ENCODE measurements at places on chromosomes 13 and 19.

DNA sequence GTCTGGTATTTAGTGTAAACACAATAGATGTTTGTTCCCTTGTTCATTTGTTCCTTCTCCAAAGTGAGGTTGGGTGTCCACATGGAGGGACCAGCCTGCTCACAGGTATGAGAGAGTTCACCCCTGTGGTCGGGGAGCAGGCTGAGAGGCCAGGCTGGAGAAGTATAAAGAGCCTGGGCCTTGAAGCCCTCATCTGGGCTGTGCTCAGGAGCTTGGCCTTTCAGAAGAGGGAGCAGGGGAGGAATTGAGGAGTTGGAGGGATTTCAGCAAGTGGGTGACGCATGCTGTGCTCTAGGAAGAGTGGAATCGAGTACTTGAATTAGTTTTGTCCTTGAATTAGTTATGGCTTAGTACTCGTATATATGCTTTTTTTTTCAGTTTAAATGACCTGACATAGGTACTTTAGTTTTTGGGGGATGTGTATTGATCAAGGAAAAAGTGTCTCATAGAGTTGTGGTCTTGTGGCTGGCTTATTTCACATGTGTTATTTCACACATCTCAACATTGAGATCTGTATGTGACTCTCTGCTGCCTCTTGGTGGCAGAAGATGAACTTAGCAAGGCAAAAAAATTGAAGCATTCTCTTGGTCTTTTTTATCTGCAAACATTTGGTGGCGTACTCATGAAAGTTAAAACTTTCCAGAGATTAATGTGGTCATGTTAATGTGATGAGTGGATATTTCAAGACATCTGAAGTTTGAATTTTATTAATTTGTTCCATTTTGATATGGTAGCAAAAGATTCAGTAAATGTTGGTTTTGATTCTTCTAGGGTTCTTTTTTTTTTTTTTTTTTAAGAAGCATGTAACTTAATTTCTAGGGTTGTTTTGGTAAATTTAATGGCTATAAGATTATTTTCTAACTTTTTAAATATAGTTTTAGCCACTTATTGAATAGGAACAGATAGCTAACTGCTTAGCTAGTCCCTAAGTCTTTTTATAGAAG, 54.3 kb downstream of the SLAIN1 start:
- DNase-seq, result no peak

DNA sequence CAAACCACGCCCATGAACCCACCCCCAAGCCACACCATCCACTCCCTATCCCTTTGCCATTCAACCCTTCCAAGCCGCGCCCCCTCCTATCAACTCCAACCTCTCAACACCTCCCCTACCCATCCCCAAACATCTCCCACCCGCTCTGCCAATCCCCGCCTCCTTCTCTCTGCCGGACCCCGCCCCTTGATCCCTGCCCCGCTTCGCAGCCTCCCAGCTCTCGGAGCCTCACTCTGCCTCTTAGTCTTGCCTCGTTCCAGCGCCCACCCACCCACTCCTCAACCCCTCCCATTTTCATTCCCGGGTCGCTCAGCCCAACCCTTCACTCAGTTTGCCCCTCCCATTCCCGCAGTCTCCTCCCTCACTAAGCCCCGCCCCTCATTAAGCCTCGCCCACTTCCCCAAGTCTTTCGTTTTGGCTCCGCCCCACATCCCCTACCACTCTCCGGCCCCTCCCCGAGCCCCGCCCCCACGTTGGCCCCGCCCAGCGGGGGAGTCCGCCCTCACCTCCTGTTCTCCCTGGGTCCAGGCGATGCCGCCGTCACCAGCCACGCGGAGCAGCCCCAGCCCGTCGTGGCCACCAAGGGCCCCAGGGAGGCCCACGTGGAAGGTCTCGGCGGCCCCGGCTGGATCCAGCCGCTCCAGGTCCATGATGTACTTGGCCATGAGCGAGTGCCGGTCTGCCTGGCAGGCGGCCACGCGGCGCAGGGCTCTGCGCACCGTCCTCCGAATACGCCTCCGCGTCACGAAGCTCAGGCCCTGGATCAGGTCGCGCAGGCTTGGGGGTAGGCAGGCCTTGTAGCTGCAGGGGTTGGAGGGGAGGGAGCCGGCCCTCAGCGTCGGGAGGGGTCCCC, 5.7 kb downstream of the JAK3 start:
- peak; percentile 72 for DNase-seq

DNA sequence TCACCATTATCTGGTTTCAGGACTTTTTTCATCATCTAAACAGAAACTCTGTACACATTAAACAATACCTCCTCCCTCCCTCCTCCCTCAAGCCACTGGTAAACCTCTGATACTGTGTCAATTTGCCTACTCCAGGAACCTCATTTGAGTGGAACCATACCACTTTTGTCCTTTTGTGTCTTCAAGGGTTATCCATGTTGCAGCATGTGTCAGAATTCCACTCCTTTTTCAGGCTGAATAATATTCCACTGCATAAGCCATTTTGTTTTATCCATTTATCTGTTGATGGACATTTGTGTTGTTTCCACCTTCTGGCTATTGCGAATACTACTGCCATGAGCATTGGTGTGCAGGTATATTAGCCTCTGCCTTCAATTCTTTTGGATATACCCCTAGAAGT, 27.5 kb downstream of the TGDS start:
- no peak for DNase-seq

- DNase-seq, result no peak
Observed at GRCh38 chr19:45418802-45419201, 4.9 kb downstream of the ERCC1 start.

DNA sequence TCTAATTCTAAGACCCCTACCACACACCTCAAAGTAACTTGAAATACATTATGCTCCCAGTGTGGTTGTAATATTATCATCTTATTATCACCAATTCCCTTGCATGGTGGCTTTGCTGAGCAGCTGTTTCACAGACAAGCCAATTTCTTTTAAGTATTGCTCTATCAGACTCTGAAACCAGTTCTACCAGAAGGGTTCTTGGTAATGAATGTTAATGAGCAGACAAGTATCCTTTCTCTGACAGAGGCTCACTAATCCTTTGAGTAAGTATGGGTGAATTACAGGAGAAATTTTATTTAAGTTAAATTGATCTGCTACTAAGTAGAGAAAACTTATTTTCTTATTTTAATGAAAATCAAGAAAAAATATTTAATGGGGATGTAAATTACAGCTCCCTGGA, 326.0 kb downstream of the GPC6 start:
- no peak for DNase-seq

DNA sequence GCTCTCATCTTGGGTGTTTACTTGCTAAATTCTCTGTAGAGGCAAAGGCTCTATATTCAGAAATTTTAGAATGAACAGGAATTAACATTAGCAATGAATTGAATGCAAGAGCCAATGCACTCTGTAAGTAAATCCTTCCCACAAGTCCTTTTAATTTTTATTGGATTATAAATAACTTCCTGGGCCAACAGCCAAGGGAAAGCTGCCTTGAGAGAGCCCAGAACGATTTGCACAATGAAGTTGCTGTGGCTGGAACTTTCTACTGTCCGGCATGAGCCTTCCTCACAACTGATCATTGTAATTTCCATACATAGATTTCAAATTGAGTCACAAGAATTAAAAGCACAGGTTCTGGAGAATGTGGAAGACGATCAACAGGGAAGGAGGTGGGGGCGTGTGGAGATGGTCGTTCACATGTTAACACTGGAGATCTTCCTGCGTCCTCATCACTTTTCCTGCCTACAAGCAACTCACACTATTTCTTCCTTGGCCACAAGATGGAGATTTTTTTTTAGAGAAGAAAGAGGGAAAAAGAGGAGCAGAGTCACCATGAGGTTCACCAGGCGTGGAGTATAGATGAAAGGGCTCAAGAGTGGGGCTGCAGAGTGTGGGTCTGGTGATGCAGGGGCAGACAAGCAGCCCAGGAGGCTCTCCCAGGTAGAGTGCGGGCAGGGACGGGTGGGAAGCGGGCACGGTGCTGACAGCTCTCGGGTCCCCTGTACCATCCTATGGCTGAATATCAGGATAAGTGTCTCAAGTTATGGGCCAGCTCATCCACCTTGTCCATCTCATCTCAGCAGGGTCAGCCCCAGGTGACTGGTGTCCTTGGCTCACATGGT, 110.7 kb downstream of the SOX1 start:
- no peak for DNase-seq

DNA sequence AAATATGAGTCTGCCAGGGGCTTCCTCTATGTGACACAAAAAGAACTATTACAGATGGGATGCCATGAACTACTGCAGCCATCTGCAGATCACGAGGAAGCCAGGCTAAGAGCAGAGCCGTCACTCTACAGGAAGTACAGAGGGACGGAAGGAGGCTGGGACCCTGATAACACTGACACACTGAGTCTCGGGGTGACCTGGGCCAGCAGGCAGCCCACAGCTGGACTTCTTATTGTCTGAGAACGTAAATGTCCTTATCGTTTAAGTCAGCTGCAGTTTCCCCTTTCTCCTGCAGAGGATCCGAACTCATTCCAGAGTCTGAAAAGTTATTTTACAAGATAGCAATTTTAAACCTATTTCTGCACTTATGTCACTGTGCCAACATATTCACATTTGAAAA, 20.7 kb downstream of the PARP4 start:
- DNase-seq, result no peak

GRCh38 chr13:51052581-51052980, 58.5 kb downstream of the C13orf42 start:
- no peak for DNase-seq

DNA sequence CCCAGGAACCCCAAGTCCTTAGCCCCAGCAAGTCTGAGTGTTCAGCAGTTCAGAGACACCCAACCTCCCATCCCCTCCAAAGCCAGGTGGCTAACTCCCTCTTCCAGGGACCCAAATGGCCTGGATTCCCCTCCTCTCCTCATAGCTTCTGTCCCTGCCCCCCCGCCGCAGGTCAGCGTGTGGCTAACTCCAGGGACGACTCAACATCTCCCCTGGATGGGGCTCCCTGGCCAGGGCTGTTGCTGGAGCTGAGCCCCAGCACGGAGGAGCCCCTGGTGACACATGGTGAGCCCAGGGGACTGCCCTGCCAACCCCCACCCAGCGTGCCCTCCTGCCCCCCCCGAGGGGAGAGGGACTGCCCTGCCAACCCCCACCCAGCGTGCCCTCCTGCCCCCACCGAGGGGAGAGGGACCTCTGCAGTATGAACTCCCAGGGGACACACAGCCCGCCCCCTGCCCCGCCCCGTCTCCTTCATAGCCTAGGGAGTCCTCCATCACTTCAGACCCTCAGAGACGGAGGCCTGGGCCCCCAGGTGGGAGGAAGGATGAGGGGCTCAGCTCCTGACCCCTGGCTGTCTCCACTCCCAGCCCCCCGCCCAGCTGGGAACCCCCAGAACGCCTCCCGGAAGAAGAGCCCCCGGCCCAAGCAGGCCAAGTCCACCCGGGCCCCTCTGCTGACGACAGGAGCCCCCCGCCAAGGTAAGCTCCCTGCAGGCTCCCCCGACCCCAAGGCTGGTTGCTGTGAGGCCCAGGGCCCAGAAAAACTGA, 1.7 kb downstream of the SSC5D start:
- no peak for DNase-seq

- no peak for DNase-seq
Observed at GRCh38 chr13:100323937-100324336, 235.0 kb downstream of the PCCA start.

DNA sequence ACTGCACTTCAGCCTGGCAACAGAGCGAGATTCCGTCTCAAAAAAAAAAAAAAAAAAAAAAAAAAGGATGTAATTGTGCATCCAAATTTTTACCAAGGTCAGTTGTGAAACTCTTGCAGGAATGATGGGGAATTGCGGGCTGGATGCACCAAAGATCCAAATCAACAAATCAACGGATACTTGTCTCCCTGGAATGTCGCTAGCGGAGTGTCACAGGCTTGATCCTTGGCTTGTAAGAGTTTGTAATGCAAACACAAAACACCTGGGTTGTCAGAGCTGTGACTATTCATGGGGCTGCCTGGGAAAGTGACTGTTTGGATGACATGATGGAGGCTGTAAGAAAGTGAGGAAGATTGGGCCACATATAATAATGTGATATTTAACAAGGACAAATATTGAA, 4.2 kb downstream of the KANK3 start:
- DNase-seq, result no peak

- DNase-seq, result peak; percentile 58
Observed at GRCh38 chr19:3801412-3802096, 15.4 kb upstream of the MATK start.

DNA sequence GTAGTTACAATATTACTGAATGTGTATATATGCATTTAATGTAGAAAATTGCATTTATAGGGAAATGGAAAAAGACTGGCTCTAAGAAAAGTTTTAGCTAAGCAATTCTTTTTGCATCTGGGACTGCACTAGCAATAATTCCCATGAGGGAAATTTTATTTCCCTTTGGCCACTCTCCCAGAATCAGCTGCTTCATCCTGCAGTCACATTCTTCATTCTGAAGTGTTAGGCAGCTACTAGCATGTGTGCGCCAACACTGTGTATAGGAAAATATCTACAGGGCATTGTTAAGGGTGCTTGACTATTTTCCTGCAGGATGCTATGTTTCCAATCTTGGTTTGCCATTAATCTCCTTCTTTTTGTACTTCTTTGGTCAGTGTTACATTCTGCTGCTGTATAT, 312.8 kb upstream of the PCDH20 start:
- DNase-seq, result no peak

GRCh38 chr13:103097366-103097928, 31.2 kb upstream of the SLC10A2 start:
- no peak for DNase-seq

- no peak for DNase-seq
Observed at GRCh38 chr19:4061178-4061682, 5.5 kb downstream of the ZBTB7A start.

DNA sequence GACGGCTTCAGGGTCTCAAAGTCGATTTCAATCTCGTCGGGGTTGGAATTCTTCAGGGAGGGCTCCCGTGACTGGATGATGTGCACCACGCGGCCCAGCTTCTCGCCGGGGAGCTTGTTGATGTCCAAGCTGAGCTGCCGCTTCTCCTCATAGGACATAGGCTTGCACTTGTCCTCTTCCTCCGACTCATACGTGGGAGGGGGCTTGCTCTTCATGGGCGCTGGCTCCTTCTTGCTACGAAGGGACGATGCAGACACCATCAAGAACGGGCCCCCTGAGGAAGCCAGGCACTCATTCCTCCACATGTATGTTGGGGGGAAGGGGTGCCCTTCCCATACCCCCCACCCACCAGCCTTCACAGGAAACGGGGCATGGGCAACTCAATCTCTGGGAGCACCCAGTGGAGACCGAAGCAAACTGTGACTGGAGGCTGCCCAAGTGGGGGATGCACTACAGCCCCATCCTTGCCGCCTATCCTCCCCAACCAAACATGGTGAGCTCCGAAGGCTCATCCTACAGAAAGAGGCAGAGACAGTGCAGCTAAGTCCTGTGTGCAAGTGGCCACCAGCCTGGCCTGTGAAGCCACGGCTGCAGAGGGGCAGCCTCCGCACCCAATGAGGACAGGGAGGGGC, 23.2 kb upstream of the EPHX3 start:
- no peak for DNase-seq

Measured in activated CD4-positive, CD25-positive, alpha-beta regulatory T cell treated with anti-CD3 and anti-CD28 coated beads, Interleukin-2, amount 50 U/mL, for 72 hours (primary cell).